ENCODE measurements at places on chromosomes 13 and 19.
A peak's percentile ranks its signal among the peaks of the same experiment; 100 is the strongest.

DNA sequence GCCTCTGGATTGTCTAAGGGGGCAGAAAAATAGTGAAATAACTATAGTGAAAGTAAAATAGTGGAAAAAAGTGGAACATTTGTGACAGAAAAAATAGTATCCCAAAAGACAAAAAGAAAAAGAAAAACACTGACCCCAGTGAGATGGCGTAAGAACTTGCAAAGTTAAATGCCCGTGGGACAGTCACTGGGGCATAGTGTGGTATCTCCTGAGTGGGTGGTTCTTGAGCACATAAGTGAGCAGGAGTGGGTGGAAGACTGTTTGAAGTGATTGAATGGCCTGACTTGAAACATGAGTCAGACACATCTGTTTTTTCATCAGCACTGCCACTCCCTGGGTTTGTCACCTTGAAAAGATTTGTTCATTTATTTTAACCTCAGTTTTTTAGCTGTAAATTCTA, 2.5 kb downstream of the ZNF430 start:
- peak; percentile 12 for DNase-seq

DNA sequence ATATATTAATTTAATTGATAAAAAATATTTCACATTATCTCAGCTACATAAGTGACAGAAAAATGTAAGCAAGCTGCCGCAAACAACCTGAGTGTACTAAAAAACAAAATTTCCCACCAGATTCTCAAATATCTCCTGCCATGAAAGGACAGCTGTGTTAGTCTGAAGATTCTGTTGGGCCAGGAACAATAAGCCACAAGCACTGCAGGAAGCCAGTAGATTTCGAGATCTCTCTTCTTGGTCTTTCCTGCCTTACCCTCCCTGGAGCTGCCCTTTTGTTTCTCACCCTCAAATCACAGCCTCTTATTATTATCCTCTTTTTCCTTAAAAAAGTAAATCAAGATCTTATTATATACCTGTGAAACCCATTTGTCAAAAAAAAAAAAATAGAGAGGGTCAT, 165.6 kb downstream of the EFNB2 start:
- DNase-seq = no peak

GRCh38 chr19:55005684-55006488, 32.2 kb downstream of the GP6 start:
- peak; percentile 26 for DNase-seq

DNA sequence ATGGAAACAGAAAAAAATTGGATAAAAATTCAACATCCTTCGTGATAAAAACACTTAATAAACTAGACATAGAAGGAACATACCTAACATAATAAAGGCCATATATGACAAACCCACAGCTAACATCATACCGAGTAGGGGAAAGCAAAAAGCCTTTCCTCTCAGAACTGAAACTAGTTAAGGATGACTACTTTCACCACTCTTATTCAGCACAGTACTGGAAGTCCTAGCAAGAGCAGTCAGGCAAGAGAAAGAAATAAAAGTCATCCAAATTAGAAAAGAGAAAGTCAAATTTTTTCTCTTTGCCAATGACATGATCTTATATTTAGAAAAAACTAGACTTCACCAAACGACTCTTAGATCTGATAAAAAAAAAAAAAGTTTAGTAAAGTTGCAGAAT, 25.8 kb upstream of the SLC7A9 start:
- DNase-seq = no peak

DNA sequence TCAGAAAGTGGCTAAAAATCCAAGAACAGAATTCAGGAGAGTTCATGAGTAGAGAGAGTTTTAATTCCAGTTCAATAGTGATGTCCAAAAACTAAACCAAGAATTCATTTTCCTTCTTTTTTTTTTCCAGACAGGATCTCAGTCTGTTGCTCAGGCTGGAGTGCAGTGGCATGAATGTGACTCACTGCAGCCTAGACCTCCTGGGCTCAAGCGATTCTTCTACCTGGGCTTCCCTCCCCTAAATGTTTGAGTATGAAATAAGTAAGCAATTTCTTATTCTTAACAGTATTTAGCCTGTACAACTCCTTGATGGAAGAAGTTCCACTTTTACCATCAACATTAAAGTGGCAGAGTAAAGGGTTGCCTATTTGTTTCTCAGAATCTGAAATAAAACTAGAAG, 3.8 kb downstream of the COMMD6 start:
- DNase-seq = no peak

DNA sequence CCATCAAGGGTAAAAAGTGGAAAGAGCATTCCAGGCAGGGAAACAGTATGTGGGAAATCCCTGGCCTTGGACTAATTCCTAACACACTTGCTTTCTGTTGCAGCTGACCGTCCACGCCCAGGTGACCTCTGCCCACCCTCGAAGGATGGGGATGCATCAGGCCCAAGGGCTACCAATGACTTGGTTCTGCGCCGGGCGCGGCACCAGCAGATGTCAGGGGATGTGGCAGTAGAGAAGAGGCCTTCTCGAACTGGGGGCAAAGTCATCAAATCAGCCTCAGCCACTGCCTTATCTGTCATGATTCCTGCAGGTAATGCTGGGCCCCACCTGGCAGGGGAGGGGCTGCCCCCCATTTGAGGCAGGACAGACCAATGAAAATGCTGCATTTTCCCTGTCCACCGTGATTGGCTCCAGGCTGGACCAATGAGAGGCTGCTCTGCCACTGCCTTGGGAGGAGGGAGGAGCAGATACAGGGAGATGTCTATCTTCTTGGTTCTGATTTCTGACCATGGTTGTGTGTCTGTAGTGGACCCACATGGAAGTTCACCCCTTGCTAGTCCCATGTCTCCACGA, 12.6 kb downstream of the DNASE2 start:
- DNase-seq = no peak

DNA sequence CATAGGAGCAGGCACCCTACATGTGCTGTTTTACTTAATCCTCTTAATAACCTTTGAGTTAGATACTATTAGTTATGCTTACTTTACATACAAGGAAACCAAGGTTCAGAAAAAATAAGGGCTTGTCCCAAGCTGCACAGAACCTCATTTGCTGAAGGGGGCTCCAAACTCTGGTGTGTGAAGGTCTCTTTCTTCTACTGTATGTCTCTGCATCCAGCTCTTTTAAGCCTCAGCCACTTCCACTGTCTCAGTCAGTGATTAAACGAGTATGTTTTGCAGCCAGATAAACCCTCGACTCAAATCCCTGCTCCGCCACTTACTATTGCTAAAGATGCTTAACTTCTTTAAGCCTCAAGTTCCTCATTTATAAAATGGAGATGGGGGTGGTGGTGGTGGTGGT, 112.4 kb upstream of the WASF3 start:
- no peak for DNase-seq
